ENCODE measurements at places on chromosomes 7 and 10.

DNA sequence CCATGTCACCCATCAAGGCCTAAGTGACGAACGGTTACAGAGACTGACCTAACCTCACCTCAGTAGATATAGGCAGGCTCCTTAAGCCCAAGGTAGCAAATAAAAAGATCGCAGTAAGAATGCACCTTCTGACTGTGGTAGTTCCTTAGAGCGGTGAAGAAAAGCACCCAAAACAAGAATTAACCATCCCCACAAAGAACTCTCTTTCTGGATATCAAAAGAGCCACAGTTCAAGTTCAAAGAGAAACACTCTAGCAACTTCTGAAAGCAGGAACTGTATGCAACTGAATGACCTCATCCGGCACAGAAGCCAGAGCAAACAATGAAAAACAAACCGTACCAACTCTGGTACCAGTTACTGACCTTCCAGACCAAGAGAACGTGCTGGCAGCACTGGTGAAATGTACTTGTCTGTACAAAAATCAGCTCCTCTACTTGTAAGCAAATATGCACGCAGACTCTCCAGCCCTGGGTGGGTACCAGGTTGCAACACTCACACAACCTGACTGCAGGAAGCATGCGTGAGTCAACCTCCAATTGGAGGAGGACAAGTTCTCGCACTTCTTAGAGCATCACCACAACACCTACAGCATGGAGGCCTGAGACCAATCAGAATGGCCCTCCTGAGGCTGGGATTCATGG, 202.7 kb downstream of the FAM107B start:
- DNase-seq, result no peak

DNA sequence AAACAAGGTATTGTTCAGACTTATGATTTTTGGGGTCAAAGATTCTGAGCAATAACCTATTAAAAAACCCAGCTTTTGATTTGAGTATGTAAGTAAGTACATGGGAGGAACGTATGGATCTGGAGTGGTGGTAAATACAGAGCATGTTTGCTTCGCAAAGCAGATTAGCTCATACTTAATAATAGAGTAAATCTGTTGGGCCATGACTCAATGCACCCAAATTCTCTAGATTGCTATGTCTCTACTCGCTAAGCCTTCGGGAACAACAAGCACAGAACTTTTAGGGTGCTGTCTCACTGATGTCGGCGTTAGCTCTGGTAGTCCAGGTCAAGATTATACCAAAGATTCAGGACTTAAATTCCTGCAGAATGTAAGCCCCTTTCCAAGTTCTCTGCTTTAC, 807 bp upstream of the MINPP1 start:
- no peak for DNase-seq

DNA sequence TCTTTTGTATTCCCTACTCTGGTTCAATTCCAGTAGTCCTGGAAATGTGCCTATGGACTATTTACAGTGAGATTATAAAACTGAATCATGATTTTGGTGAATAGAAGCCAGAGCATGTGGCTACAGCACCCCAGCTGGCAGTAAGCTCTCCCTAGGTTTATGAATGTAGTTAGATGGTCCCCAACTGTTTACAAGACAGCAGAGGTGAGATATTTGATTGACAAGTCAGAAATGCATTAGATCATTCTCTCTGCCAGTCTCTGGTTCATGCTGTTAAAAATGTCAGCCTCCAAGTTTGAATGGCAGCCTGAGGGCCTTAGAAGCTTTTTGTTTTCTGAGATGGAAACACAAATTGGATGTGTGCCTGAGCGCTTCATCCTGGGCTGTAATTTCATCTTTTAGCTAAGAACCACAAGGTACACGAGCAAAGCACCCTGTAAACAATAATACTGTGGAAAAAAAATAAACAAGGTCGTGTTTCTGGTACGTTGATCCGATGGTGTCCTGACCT, 85.0 kb downstream of the BTRC start:
- DNase-seq, result no peak

- DNase-seq, result no peak
Observed at GRCh38 chr7:149414745-149415390, 46.0 kb downstream of the ZNF777 start.

- DNase-seq, result no peak
Observed at GRCh38 chr7:158028971-158029370, 558.7 kb downstream of the PTPRN2 start.

- no peak for DNase-seq
Observed at GRCh38 chr7:21044913-21045568, 258.4 kb upstream of the SP8 start.

- no peak for DNase-seq
Observed at GRCh38 chr7:2062648-2063047, 170.1 kb downstream of the MAD1L1 start.

- DNase-seq, result peak; percentile 89
Observed at GRCh38 chr7:41705109-41705901, 2.4 kb upstream of the INHBA start.

GRCh38 chr10:55822096-55822495, 539.0 kb downstream of the ZWINT start:
- DNase-seq, result no peak

GRCh38 chr7:46071601-46072000, 150.5 kb upstream of the IGFBP3 start:
- no peak for DNase-seq

GRCh38 chr7:149228831-149229471, 10.5 kb upstream of the ZNF212 start:
- DNase-seq, result no peak

DNA sequence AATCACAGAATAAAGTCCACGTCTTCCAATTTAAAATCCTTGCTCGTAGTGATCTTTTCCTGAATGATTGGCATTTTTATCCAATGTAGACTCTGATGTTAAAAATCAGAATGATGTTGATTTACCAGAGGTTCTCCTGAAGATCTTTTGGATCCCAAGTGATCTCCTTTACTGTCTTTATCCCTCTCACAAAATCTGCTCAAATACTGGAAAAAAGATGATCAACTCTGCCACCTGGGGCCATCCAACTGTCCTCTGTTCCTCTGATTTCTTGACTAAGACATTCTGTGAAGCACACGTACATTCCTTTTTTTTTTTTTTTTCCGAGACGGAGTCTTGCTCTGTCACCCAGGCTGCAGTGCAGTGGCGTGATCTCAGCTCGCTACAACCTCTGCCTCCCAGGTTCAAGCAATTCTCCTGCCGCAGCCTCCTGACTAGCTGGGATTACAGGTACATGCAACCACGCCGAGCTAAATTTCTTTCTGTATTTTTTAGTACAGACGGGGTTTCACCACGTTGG, 18.0 kb upstream of the ADRB1 start:
- no peak for DNase-seq

GRCh38 chr10:60974463-60975149, 30.6 kb upstream of the RHOBTB1 start:
- DNase-seq, result no peak

GRCh38 chr7:116062666-116063065, 32.1 kb upstream of the TFEC start:
- no peak for DNase-seq

DNA sequence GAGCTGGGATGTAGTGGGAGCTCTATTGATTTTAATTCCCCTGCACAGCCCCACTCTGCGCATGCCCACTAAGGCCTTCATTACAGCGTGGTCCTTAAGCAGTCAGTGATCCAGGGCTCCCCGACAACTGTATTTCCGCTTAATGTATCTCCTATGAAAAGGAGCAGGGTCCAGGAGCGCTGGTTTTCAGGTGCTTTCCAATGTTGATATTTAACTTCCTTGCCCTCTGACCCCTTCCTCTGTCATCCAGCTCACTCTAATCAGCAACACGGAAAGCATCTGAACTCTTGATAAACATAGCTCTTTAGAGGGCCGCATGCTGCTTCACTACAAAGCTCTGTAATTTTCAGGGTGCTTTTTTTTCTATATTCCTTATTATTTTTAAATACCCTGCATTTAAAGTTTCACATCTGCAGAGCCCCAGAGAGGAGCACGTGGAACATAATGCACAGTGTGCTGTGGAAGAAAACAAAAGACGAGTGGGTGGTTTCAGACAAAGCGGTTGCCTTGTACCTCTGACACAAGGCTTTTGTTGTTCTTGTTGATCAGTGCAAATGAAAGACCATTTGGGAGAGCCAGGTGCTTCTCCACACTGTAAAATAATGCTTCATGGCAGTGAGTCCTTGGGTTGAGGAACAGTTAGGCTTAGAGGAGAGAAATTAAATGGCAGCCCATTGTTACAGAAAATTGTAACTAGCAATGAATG, 465.9 kb upstream of the CELF2 start:
- DNase-seq, result no peak

DNA sequence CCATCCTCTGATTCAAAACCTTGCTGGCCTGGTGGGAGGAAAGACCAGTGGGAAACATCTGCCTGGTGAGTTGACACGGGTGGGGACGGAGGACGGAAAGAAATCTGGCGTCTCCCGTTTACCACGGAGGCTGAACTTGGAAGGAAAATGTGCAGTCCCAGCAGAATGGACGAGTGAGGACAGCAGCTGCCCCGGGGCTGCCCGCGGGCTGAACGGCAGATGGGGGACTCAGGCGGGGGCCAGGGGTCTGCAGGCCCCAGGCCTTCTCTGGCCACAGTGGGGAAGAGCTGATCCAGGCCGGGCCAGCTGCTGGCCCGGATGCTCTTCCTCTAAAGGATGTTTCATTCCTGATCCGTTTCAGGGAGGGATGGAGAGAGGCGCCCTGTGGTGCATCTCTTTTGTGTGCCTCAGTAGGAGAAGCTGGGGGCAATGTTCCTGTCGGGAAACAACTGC, 147.5 kb upstream of the CHST15 start:
- no peak for DNase-seq

DNA sequence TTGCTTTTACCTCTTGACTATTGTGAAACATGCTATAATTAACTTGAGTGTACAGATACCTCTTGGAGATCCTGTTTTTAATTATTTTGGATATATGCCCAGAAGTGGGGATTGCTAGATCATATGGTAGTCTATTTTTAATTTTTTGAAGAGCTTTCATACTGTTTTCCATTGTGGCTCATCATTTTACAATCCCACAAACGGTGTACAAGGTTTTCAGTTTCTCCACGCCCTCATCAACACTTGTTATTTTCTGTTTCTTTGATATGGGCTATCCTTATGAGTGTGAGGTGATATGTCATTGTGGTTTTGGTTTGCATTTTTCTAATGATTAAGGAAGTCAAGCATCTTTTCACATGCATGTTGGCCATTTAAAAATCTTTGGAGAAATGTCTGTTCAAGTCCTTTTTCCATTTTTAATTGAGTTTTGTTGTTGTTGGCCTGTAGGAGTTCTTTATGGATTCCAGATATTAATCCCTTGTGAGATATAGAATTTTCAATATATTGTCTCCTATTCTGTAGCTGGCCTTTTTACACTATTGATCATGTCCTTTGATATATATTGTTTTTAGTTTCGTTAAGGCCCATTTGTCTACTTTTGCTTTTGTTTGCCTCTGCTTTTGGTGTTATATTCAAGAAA, 7.5 kb downstream of the AGK start:
- peak; percentile 30 for DNase-seq

GRCh38 chr7:105705427-105705826, 124.1 kb upstream of the EFCAB10 start:
- no peak for DNase-seq

GRCh38 chr10:5970527-5970926, 6.8 kb downstream of the IL15RA start:
- DNase-seq, result no peak

GRCh38 chr7:101818287-101819071, 1.1 kb downstream of the CUX1 start:
- no peak for DNase-seq

- DNase-seq, result no peak
Observed at GRCh38 chr10:9305018-9305655, 1250.6 kb downstream of the GATA3 start.

GRCh38 chr7:27209933-27210440, 10.1 kb upstream of the HOXA13 start:
- no peak for DNase-seq

DNA sequence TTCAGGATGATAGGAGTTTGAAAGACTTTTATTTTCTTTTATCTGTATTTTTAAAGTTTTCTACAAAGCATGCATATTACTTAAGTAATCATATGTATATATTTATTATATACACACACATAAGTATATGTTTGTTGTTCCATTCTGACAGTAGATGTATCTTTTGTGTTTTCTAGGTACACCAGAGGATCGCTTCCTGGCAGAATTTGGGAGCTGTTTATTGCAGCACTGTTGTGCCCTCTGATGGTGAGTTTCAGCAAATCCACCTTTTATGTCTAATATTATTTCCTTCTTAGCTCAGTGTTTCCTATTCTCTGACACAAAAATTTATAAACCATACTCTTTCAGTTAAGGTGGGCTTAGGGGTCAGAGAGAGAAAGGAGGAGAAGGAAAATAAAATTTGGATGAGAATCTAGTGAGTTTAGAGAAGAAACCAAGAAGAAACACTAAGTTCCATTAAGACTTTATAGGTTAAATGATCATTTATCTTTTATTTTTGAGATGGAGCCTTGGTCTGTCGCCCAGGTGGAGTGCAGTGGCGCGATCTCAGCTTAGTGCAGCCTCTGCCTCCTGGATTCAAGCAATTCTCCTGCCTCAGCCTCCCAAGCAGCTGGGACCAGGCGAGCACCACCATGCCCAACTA, 59.2 kb upstream of the OIT3 start:
- DNase-seq, result peak; percentile 57

DNA sequence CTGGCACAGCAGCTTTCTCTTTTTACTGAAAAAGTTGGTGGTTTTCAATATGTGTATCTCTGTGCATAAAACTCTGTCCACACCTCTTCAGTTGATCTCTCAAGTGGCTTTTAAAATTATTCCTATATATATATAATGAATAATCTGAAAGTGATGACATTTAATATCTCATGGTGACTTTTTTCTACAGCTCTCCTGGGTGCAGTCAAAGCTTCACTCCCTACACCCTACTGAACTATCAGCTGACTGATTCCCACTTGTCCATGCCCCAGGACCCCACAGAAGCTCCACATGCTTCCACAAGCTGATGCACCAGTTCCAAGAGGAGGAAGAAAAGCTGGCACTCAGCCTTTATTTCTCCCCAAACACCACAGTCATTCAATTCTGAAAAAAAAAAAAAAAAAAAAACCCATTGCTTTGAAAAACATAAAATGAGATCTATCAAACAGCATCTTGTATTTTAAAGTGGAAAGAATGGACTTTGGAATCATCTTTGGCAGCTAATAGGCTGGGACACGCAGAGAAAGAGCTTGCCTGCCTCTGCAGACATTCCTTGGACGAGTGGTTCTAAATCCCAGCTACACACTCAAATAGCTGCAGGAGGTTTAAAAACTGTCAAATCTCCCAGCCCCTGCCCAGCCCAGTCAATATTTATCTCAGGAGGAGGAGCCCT, 75.3 kb upstream of the GDF10 start:
- no peak for DNase-seq

GRCh38 chr10:116947841-116948529, 57.0 kb downstream of the SHTN1 start:
- DNase-seq, result no peak

Measured in GM10248 (cell line).